Thoracic aorta (tissue), 2 donors: ENCODE measurements at places on chromosomes 3 and 15.

- H3K4me3 ChIP-seq = no peak overlapping the region
- no peak for DNase-seq
- no peaks in the 10 kb centered on the region for H3K4me1 ChIP-seq
Observed at GRCh38 chr3:24773798-24774197, 279.1 kb upstream of the THRB start.

DNA sequence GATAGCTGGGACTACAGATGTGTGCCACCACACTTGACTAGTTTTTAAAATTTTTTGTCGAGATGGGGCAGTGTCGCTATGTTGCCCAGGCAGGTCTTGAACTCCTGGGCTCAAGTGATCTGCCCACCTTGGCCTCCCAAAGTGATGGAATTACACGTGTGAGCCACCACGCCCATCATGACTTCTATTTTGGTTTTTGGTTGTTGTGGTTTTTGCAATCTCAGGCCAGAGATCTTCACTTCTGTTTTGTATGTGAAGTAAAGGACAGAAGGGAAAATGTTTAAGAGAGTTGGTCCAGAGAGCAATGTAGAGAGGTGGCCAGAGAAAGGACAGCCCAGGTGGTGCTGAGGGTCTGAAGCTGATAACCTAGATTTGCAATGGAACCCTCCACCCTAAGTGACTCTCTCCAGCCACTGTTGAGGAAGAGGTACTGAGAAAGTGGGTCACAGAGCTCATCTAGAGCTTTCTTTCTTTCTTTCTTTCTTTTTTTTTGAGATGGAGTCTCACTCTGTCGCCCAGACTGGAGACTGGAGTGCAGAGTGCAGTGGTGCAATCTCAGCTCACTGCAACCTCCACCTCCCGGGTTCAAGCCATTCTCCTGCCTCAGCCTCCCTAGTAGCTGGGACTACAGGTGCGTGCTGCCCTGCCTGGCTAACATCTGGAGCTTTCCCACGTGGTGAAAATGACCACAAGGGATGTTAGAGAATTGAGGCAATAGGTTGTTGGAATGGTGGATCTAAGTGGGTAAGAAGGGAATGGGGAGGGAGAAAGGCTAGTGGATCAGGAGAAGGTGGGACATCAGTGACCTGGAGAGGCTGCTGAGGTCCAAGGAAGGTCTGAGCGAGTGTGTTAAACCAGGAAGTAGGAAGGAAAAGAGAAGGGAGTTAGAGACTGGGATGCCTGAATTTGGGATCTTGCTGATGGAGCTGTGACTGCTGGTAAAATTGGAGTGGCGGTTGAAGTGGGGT is 22.4 kb upstream of the SEMA4B start:
- H3K4me1 ChIP-seq = peaks cover 20% of the 10 kb centered on the region
- no peak overlapping the region for H3K27ac ChIP-seq
- H3K36me3 ChIP-seq = no peaks in the 10 kb centered on the region
- no peaks in the 10 kb centered on the region for H3K27me3 ChIP-seq
- no peak overlapping the region for H3K4me3 ChIP-seq

GRCh38 chr3:172334671-172335207 is 113.5 kb downstream of the GHSR start:
- H3K36me3 ChIP-seq = peaks cover 17% of the 10 kb centered on the region
- no peak overlapping the region for H3K27ac ChIP-seq
- no peaks in the 10 kb centered on the region for H3K27me3 ChIP-seq
- H3K4me3 ChIP-seq = no peak overlapping the region

- H3K4me3 ChIP-seq = no peak overlapping the region
- no peak overlapping the region for H3K27ac ChIP-seq
- no peaks in the 10 kb centered on the region for H3K27me3 ChIP-seq
- H3K4me1 ChIP-seq = no peaks in the 10 kb centered on the region
Observed at GRCh38 chr15:36626984-36627383, 47.6 kb downstream of the CDIN1 start.

GRCh38 chr15:86677278-86677677 is 597.6 kb downstream of the AGBL1 start:
- DNase-seq = no peak
- H3K4me1 ChIP-seq = no peaks in the 10 kb centered on the region
- H3K27me3 ChIP-seq = no peaks in the 10 kb centered on the region
- no peak overlapping the region for H3K27ac ChIP-seq
- no peak overlapping the region for H3K4me3 ChIP-seq

GRCh38 chr3:81863756-81864155 is 102.3 kb upstream of the GBE1 start:
- no peaks in the 10 kb centered on the region for H3K36me3 ChIP-seq
- no peak overlapping the region for H3K27ac ChIP-seq
- no peaks in the 10 kb centered on the region for H3K27me3 ChIP-seq
- H3K4me3 ChIP-seq = no peak overlapping the region
- no peaks in the 10 kb centered on the region for H3K4me1 ChIP-seq

- H3K4me1 ChIP-seq = peaks cover 78% of the 10 kb centered on the region
- no peaks in the 10 kb centered on the region for H3K27me3 ChIP-seq
- H3K36me3 ChIP-seq = no peaks in the 10 kb centered on the region
- DNase-seq = no peak
Observed at GRCh38 chr3:29333576-29333975, 52.7 kb downstream of the RBMS3 start.

DNA sequence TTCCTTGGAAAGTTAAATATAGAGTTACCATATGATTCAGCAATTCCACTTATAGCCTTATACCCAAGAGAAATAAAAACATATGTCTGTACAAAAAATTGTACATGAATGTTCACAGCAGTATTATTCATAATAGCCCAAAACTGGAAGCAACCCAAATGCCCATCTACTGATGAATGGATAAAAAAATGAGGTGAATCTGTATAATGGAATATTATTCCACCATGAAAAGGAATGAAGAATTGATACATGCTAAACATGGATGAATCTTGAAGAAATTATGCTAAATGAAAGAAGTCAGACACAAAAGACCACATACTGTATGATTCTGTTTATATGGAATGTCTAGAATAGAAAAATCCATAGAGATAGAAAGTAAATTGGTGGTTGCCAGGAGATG is 61.4 kb downstream of the TTC23 start:
- no peak overlapping the region for H3K4me3 ChIP-seq
- H3K27me3 ChIP-seq = no peaks in the 10 kb centered on the region
- H3K27ac ChIP-seq = no peak overlapping the region

GRCh38 chr3:20421-20820 is 176.1 kb upstream of the CHL1 start:
- H3K36me3 ChIP-seq = no peaks in the 10 kb centered on the region
- no peak overlapping the region for H3K27ac ChIP-seq
- no peaks in the 10 kb centered on the region for H3K27me3 ChIP-seq
- no peaks in the 10 kb centered on the region for H3K4me1 ChIP-seq
- no peak for DNase-seq

- no peak overlapping the region for H3K27ac ChIP-seq
- H3K27me3 ChIP-seq = no peaks in the 10 kb centered on the region
- H3K36me3 ChIP-seq = no peaks in the 10 kb centered on the region
- no peak for DNase-seq
Observed at GRCh38 chr15:25368850-25369249, 70.0 kb downstream of the UBE3A start.

DNA sequence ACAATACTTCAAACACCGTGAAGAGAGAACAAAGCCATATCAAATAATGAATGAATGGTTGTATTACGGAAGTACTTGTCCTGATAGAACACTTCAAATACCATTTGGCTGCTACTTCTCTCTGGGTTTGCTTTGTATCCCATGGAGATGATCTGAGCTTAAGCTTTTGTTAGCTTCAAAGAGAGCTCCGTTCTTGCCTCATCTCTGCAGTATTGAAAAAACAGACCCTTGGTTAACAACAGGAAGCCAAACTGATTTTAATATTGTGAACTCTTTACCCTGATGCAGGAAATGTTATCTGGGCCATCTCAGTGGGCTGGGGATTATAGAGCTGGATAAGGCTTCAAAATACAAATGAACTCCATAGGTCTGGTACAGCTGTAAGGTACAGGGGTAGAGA is 101.0 kb downstream of the CHL1 start:
- no peak overlapping the region for H3K4me3 ChIP-seq
- no peak for DNase-seq
- H3K4me1 ChIP-seq = no peaks in the 10 kb centered on the region
- no peaks in the 10 kb centered on the region for H3K27me3 ChIP-seq
- no peaks in the 10 kb centered on the region for H3K36me3 ChIP-seq
- no peak overlapping the region for H3K27ac ChIP-seq

GRCh38 chr15:59453474-59454215 is 15.7 kb downstream of the FAM81A start:
- H3K4me1 ChIP-seq = no peaks in the 10 kb centered on the region
- no peaks in the 10 kb centered on the region for H3K27me3 ChIP-seq
- H3K4me3 ChIP-seq = no peak overlapping the region
- no peak for DNase-seq
- no peaks in the 10 kb centered on the region for H3K36me3 ChIP-seq

GRCh38 chr15:43702174-43702573 is 8.5 kb downstream of the CKMT1A start:
- H3K4me1 ChIP-seq = no peaks in the 10 kb centered on the region
- no peak overlapping the region for H3K27ac ChIP-seq
- H3K36me3 ChIP-seq = no peaks in the 10 kb centered on the region
- DNase-seq = no peak
- H3K4me3 ChIP-seq = no peak overlapping the region

DNA sequence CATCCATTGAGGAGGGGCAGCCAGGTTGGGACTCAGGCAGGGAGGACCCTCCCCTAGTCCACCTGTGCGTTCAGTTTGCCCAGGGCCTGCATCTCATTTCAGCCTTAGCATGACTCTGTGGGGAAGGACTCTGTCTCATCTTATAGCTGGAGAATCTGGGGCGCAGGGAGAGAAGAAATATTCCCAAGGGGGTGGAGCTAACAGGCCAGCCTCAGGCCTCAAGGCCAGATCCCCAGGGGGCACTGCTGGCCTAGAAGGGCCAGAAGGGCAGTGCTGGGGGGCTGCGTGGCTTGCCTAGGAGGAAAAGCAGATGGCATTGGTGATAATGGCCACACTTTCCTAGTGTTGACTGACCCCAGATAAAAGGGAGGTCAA is 10.9 kb downstream of the AMOTL2 start:
- H3K4me1 ChIP-seq = peaks cover 98% of the 10 kb centered on the region
- no peak for DNase-seq
- H3K27me3 ChIP-seq = no peaks in the 10 kb centered on the region
- peaks cover 74% of the 10 kb centered on the region for H3K36me3 ChIP-seq
- H3K27ac ChIP-seq = peak overlapping the region; percentile 86

DNA sequence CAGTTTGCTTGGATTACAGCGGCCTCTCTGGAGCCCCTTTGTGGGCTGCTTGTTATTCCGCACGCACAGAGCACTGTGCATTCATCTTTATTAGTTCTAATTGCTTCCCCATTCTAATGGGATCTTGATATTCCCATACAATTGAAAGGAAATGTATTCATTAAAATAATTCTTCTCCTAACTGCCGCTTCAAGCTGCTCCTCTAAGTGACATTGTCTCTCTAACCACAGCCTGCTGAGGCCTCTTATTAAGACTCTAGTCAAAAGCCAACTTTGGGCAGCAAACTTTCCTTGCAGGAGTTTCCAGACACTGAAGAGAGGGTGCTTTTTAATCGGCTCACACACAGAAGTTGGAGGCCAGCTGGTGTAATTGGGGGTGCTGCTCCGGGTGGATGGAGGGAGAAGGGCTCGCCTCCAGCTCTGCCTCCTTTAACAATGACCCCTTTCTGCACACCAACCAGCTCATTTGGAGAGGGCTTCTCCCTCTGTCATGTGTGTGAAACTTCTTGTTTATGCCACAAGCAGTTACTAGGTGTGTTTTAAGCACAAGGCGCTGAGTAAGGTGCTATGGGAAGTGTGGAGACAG is 5.6 kb upstream of the MAGEF1 start:
- no peak for DNase-seq
- H3K4me3 ChIP-seq = no peak overlapping the region
- H3K27ac ChIP-seq = no peak overlapping the region

DNA sequence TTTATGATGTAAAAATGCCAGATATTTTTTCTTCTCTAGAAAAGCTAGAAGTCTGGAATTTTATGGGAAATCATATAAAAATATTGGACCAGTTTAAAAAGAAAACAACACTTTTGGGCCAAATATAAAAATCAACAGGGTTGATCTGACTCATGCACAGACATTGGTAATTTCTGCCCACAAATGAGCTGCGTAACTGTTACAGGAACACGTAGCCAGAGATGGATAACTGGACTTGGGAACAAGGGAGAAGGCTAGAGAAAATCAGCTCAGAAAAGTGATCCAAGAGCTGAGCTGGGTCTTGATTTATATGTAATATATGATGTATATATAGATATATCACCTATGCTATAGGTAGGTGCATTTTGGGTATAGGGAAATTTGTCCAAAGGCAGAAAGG is 36.8 kb upstream of the NAALADL2 start:
- H3K27me3 ChIP-seq = no peaks in the 10 kb centered on the region
- DNase-seq = no peak
- no peaks in the 10 kb centered on the region for H3K36me3 ChIP-seq
- H3K4me3 ChIP-seq = peak overlapping the region; percentile 36
- peaks cover 16% of the 10 kb centered on the region for H3K4me1 ChIP-seq

GRCh38 chr3:194731506-194732073 is 45.9 kb downstream of the FAM43A start:
- H3K36me3 ChIP-seq = no peaks in the 10 kb centered on the region
- H3K27me3 ChIP-seq = no peaks in the 10 kb centered on the region
- H3K4me1 ChIP-seq = peaks cover 7% of the 10 kb centered on the region
- no peak overlapping the region for H3K27ac ChIP-seq
- no peak for DNase-seq
- H3K4me3 ChIP-seq = no peak overlapping the region

DNA sequence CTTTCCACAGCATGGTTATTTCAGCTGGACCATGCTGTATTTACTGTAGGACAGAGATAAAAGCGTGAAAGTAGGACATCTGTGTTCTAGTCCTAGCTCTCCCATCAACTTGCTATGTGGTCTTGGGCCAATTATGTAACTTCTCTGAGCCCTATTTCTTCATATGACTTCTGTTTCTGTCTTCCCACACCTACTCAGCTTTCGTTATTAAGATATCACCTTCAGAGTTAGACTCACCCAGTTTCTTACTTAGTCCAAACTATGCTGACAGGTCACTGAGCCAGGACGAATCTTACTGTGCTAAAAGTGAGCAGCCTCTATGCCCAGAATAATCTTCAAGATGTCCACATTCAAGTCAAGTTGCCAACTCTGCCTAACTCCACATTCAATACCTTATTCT is 283.7 kb downstream of the IL5RA start:
- H3K27ac ChIP-seq = no peak overlapping the region
- no peaks in the 10 kb centered on the region for H3K36me3 ChIP-seq
- H3K4me1 ChIP-seq = no peaks in the 10 kb centered on the region

- no peaks in the 10 kb centered on the region for H3K36me3 ChIP-seq
- DNase-seq = no peak
- no peaks in the 10 kb centered on the region for H3K27me3 ChIP-seq
- no peak overlapping the region for H3K4me3 ChIP-seq
- H3K4me1 ChIP-seq = peaks cover 33% of the 10 kb centered on the region
Observed at GRCh38 chr15:70318594-70319465, 221.1 kb upstream of the TLE3 start.

GRCh38 chr3:63364910-63365309 is 86.8 kb downstream of the SYNPR start:
- no peaks in the 10 kb centered on the region for H3K27me3 ChIP-seq
- no peaks in the 10 kb centered on the region for H3K4me1 ChIP-seq
- no peak for DNase-seq
- no peaks in the 10 kb centered on the region for H3K36me3 ChIP-seq
- H3K27ac ChIP-seq = no peak overlapping the region

GRCh38 chr3:38232701-38233100 is 32.9 kb upstream of the SLC22A13 start:
- H3K27me3 ChIP-seq = no peaks in the 10 kb centered on the region
- no peak overlapping the region for H3K4me3 ChIP-seq
- H3K36me3 ChIP-seq = peaks cover 10% of the 10 kb centered on the region
- H3K4me1 ChIP-seq = no peaks in the 10 kb centered on the region
- no peak for DNase-seq
- H3K27ac ChIP-seq = no peak overlapping the region

- H3K4me3 ChIP-seq = no peak overlapping the region
- no peak for DNase-seq
- no peaks in the 10 kb centered on the region for H3K4me1 ChIP-seq
- no peaks in the 10 kb centered on the region for H3K36me3 ChIP-seq
Observed at GRCh38 chr15:36218991-36219390, 360.4 kb upstream of the CDIN1 start.
